ENCODE measurements at places on chromosomes 7 and 10.

- DNase-seq, result no peak
Measured at GRCh38 chr7:99380823-99381663, 6.5 kb downstream of the ARPC1B start.

DNA sequence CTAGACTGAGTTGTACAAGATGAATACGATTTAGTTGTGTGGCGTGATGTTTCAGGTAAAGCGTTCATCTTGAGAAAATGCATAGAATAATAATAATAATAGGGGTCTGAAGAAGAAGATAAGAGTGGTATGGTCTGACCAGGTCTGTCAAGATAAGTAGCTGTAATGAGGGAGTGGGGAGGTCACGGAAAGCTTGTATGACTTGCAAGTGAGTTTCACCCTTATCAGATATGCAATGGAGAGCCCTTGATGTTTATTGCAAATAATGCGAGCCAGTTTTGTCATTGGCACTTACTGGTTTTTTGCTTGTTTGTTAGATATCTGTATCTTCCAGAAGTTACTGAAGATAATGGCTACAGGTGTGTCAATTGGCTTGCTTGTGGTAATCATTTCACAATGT lies 611.5 kb downstream of the CNTNAP2 start:
- DNase-seq, result no peak

GRCh38 chr7:2802101-2802500 lies 42.0 kb downstream of the GNA12 start:
- DNase-seq, result peak; percentile 70

DNA sequence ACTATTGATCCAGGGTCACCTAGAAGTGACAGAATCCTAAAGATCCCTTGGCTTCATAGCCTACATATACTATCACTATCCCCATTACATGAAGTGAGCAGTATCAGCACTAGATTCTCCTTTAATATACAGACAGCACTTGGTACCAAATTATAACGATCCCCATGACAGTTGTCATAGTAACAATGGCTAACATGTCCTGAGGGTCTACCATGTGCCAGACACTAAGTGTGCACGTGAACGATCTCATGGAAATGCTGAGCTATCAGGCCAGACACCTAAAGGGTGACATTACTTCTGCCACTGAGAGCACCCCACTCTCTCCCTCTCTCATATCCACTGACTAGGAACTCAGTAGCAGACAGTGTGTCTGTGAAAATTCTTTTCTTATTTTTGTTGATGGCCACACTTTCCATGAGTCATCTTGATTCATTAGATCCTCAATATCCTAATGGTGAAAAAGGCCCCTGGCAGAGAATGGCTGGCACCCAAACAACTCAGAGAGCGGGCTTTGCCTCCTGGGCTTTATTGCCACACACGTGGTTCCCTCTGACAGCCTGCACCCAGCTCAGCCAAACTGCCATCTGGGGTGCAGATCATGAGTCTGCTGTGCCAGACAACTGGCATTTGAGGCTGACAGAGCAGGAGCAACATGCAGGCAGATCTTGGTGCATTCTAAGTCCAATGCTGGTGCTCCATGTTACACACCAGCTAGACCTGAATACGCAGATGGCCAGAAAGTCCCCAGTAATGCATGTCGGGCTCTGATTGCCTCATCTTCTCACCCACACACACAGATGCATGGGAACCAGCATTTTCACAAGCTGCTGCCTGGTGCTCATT lies 176.3 kb downstream of the DGKI start:
- DNase-seq, result peak; percentile 37

GRCh38 chr7:100465299-100465698 lies 1.2 kb upstream of the SPACDR start:
- DNase-seq, result no peak
